Pulmonary artery endothelial cell (primary cell): ENCODE measurements at places on chromosomes 16 and 17. TPM values are rescaled to one million over a fixed set of nuclear protein-coding genes. Genes with fewer than 3 reads are reported as not detected.

SLC22A31 gene
- 0.13 and 0.18 TPM in 2 replicates for total RNA-seq

GRCh38 chr16:2946649-2947048 is 17.4 kb upstream of the KREMEN2 start:
- no peak for DNase-seq

GRCh38 chr16:67105881-67106280 is 3.9 kb upstream of the PHAF1 start:
- no peak for DNase-seq

DNA sequence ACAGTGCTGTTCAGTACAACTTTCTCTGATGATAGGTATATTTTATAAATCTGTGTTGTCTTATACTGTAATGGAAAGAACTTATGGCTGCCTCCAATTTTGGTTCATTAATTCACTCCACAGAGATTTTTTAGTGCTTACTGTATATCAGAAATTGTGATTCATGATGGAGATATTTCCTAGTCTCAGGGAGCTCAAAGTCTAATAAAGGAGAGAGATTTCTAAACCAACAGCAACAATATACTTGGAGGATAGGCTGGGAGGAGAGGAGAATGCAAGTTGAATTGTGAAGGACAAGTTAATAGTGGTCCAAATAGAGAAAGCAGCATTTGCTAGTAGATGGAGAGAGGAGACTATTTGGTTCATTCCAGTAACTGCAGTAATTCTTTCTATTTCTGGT is 63.5 kb downstream of the TANC2 start:
- no peak for DNase-seq

DNA sequence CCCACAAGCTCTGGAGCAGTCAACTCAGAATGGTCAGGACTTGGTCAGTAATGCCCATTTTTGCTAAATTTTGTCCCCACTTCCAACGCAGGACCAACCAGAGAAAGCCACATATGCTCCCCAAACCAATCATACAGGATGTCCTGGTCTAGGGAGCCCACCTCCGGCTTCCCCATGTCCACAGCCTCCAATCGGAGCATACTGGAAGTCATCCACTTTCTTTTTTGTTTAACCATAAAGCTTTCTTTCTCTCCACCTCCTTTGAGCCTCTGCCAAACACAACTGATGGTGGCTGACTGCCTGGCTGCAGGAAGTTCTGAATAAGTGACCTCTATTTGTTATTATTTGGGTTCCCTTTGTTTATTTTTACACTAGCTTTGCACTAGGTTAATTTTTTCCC is 549.1 kb downstream of the WWOX start:
- DNase-seq = no peak

GRCh38 chr17:41797377-41797776 is 10.9 kb upstream of the JUP start:
- no peak for DNase-seq

- no peak for DNase-seq
Observed at GRCh38 chr17:81470944-81471817, 41.4 kb downstream of the ACTG1 start.

DNA sequence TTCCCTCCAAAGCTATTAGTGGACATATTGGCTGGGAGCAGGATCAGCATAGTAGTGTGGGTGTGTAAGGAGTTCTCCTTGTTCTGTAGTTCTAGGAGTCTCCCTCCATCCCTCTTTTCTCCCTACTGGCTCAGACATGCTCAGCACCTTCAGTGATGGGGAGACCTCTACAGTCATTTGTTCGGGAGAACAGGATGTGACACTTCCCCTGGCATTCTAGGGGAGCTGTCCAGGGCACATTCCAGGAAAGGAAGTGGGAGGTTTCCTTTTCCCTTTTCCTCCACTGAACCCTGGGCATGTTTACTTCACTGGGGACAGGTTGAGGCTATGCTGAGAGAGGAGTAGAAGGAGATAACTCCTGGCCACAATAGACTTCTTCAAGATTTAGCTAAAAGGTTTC is 86.5 kb downstream of the MYH13 start:
- no peak for DNase-seq

DNA sequence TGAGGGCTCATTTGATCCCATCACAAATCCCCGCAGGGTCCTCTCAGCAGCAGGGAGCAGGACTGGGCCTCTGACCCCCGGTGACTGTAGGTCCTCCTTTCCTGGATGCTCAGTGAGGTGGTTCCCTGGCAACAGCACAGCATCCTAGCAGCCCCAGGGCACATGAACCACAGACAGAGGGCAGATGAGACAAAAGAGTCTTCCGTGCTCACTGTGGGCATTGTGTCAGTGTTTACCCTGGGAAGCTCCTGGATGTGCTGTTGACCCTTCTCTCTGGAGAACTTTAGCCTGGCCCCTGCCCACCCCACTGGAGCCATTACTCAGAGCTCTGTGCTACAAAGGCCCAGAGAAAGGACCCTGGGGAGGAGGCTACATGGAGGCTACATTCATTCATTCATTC is 21.7 kb upstream of the TMEM220 start:
- no peak for DNase-seq

KRT20 gene
- not detected in 2 replicates for total RNA-seq

CTRB2 gene
- total RNA-seq = not detected in 2 replicates

- DNase-seq = no peak
Observed at GRCh38 chr16:9159839-9160550, 68.6 kb downstream of the HAPSTR1 start.

KRTAP4-8 gene
- not detected in 2 replicates for total RNA-seq

TEDC2 gene
- 6.6 and 9.5 TPM in 2 replicates for total RNA-seq

CXCL16 gene
- total RNA-seq = 2.4 and 7.4 TPM in 2 replicates

CIAPIN1 gene
- 80.8 and 86.7 TPM in 2 replicates for total RNA-seq

CDH16 gene
- not detected in 2 replicates for total RNA-seq

GRCh38 chr17:61275395-61275794 is 124.2 kb upstream of the TBX2 start:
- DNase-seq = no peak

- DNase-seq = no peak
Observed at GRCh38 chr16:2609827-2610470, 72.1 kb downstream of the PDPK1 start.

DNA sequence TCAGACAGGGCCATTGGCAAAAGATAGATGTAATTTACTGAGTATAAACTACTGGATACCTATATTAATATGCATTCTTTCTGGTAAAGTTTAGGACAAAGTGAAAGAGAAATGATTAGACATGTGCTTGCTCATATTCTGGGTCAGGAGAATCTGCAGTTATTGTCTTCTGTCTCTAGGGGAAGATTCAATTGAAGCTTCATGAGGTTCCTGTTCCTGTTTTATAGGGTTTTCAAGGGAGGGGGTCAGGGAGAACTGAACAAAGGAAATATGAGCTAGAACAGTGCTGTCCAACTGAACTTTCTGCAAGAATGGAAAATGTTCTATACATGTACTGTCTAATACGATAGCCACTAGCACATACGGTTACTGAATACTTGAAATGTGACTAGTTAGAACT is 59.3 kb upstream of the CORO6 start:
- no peak for DNase-seq

NPIPB12 gene
- 12.5 and 25.8 TPM in 2 replicates for total RNA-seq

DNA sequence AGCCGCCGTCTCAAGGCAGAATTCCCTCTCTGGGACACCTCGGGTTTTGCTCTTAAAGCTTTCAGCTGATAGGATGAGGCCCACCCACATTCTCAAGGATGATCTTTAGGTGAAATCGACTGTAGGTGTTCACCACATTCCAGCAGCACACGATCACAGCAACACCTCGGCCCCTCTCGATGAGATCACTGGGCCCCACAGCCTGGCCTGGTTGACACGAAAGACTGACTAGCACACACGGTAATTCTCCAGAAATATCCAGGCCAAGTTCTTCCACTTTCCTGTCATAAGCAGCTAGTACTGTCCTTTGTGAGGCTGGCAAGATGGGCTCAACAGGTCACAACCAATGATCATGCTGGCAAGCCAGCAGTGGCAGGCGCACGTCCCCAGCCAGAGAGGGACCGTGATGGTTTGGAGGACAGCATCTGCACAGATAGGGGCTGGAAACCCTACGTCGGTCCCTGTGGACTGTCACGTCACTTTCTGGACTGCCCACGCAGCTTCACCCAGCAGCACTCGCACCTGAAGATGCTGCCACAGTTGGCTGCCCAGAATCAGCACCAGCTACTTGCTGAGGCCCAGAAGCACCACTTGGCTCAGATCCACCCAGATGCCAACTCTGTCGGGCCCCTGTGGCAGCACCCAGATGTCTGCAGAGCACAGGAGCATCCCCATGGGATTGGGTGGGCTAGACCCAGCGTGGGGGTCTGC is 17.4 kb downstream of the TMC6 start:
- DNase-seq = no peak

DRC3 gene
- total RNA-seq = 1.1 TPM in 2 replicates

BCKDK gene
- 19.8 and 20.2 TPM in 2 replicates for total RNA-seq

TP53TG3B gene
- total RNA-seq = not detected in 2 replicates

TVP23C gene
- 17.7 and 20.7 TPM in 2 replicates for total RNA-seq

GRCh38 chr16:26531290-26531730 is 535.4 kb upstream of the C16orf82 start:
- no peak for DNase-seq

DNA sequence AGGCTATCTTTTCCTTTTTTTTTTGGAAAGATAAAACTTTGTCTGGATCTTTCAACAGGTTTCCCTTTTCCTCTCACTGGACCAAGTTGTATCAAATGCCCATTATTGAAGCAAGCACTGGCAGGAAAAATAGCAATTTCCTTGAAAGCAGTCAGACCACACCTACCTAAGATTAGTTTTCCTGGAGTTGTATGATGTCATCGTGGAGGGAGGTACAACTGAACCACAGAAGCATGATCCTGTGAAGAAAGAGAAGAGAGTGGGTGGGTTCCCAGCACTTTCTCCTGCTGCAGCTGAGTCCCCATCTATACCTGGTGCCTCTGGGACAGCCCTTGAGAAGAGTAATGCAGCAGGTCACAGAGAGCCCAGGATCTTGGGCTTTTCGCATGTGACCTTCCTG is 63.6 kb upstream of the ERCC4 start:
- DNase-seq = no peak

MYH1 gene
- total RNA-seq = not detected in 2 replicates

- no peak for DNase-seq
Observed at GRCh38 chr17:47831934-47832327, 461 bp downstream of the LRRC46 start.

KIF19 gene
- 1.4 and 2.0 TPM in 2 replicates for total RNA-seq

- DNase-seq = no peak
Observed at GRCh38 chr16:11179574-11179973, 76.4 kb downstream of the SOCS1 start.

DNA sequence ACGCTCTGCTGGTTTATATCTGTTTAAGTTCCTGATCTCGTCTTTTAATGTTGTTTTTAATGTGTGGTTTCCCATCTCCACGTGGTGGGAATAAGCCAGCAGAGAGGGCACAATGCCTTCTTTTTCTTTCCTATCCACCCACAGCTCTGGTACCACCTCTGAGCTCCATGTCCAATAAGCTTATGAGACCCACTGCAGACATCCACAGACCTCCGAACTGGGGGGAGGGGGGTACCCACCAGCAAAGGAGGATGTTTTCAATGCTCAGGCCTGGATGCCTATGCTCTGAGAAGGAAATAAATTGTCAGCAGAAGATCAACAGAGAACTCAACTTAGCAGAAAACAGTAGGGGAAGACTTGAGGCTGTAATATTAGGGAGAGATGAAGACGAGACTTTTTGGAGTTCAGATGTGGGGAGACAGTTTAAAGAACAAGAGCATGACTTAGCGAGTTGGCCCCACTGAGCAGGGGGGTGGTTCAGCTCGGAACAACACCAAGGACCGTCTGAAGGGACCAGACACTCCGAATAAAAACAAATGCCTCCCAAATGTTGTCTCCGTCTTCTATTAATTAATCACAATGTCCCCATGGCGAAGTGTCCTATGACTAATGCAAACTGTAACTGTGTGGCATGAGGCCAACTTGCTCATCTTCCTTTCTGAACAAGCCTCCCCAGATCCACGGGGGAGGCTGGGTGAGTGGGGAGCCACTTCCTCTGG is 62.7 kb downstream of the GAS7 start:
- no peak for DNase-seq

DNA sequence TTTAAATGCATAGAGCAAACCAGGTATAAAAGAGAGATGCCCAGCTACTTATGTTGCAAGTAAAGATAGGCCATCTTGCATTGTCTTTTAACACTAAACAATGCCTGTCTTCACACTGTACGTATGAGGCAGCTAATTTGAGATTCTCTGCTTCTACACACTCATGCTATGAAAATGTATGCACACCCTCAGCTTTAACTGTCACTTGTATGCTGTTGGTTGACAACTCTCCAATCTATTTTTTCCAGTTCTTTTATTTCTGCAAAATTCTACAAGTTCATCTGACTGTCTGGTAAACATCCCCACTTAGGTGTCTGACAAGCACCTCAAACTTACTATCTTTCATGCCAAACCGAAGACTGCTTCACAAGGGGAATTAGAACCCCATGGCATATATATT is 131.7 kb upstream of the SOX9 start:
- DNase-seq = no peak

GRCh38 chr16:87562201-87562600 is 40.1 kb upstream of the JPH3 start:
- no peak for DNase-seq

ITGA2B gene
- total RNA-seq = 0.13 and 0.39 TPM in 2 replicates

- no peak for DNase-seq
Observed at GRCh38 chr16:4570086-4570485, 13.9 kb downstream of the C16orf96 start.
